Putamen (tissue), 1 donor: ENCODE measurements at places on chromosomes 13 and 19.

- DNase-seq, result no peak
Observed at GRCh38 chr13:89150362-89150761, 1479.2 kb downstream of the SLITRK5 start.

DNA sequence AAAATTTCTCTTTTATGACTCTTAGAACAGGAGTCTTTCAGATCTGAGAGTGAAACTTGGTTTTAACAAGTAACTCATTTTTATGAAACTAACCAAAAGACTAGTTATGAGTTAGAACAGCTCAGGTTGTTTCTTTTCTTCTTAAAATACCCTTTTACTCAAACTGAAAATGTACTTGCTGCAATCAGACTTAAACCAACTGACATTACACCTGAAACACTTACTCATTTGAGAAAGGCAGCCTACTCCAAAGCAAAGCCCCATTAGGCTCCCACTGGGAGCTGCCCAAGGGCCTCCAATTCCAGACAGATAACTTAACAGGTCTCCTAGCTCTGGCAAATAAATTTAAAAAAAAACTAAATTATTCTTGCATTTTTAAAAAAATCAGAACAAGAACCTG, 3.6 kb downstream of the FOXO1 start:
- DNase-seq, result no peak

DNA sequence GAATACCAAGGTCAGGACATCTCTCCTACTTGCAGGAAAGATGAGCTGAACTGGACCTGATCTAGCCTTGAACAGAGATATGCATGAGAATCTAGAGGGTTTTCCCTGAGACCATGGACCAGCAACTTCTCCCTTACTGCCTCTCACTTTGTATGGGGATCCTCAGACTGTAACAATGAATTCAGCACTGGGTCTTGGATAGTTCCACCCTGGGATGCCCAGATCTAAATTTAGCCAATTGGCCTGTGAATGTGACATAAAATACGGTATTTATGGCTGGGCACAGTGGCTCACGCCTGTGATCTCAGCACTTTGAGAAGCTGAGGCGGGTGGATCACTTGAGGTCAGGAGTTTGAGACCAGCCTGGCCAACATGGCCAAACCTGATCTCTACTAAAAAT, 15.3 kb upstream of the LILRA2 start:
- no peak for DNase-seq

GRCh38 chr13:65932013-65932412, 1298.1 kb downstream of the PCDH9 start:
- DNase-seq, result no peak

DNA sequence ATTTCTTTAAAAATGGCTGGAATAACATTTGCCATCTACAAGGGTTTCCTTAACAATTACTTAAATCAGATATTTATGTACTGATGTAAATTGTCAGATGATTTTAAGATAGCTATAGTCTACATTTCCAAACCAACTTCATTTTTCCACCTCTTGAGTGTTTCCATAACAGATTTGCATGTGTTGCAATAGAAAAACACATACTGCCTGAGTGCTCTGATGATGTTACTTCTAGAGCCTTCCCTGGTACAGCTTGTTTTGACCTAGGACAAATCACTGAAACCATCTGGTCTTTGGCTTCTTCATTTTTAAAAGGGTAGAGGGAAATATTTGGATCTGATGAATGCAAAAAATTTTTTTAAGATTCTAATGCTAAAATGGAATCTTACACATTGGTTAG, 245.9 kb downstream of the PCDH9 start:
- DNase-seq, result no peak

DNA sequence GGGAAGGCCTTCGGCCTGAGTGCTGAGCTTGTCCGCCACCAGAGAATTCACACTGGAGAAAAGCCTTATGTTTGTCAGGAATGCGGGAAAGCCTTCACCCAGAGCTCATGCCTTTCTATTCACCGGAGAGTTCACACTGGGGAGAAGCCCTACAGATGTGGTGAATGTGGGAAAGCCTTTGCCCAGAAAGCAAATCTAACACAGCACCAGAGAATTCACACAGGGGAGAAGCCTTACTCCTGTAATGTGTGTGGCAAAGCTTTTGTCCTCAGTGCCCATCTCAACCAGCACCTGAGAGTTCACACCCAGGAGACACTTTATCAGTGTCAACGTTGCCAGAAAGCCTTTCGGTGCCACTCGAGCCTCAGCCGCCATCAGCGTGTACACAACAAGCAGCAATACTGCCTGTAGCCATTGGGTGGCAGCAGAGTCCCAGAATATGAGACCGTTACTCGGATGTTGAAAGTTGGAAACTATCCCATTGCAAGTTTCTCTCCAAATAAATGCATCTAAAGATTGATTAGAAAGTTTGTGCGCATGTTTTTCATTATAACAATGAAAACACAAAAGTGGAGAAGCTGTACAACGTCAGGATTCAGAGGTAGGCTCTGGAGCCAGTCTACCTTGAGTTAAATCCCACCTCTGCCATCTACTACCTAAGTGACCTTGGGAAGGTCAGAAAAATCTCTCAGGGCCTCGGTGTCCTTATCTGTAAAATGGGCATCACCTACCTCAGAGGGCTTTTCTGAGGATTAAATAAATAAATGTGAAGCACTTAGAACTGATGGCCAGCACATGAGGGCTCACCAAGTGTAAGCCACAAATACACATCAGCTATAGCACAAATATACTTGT, 21.1 kb downstream of the ZNF473 start:
- DNase-seq, result peak; percentile 72

- DNase-seq, result no peak
Observed at GRCh38 chr13:48859272-48860105, 116.2 kb upstream of the FNDC3A start.

DNA sequence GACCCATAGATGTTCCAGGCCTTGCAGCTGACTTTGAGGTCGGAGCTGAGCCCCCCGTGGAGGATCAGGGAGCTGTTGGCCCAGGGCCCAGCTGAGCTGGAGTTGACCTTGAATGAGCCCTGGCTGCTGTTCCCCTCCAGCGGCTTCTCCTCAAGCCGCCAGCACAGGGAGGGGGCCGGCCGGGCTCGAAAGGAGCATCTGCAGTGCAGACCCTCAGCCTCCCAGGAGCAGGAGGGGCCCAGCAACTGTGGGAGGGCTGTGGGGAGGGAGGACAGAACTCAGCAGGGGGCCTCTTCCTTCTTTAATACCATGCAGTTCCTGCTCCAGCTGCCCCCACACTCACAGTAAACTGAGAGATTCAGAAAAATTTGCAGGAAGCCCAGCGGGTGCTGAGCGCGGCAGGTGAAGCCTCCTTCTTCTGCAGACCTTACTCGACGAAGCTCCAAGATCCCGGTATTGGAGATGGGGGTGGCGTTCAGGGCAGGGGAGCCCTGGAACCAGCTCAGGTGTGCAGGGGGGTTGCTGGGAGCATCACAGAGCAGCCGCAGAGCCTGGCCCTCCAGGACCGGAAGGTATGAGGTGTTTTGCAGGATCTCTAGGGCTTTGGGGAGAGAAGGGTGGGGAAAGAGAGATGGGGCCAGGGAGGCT, 2.6 kb downstream of the SIGLEC5 start:
- no peak for DNase-seq

- DNase-seq, result no peak
Observed at GRCh38 chr19:31220540-31220939, 128.7 kb downstream of the TSHZ3 start.
